Umbilical cord (tissue), 2 donors: ENCODE measurements at places on chromosomes 4 and X. TPM values are rescaled to one million over a fixed set of nuclear protein-coding genes. Genes with fewer than 3 reads are reported as not detected.
A peak's percentile ranks its signal among the peaks of the same experiment; 100 is the strongest.

- no peak for DNase-seq
These were observed 1508.9 kb downstream of the STIM2 start for GRCh38 chr4:28369499-28369898.

- DNase-seq: peak; percentile 96
These were observed 189.2 kb downstream of the SHROOM3 start for GRCh38 chr4:76624241-76624681.

Gene BEX3
- 102 TPM for total RNA-seq

Gene ACE2
- total RNA-seq: 0.24 TPM

Gene SYN1
- not detected for total RNA-seq

DNA sequence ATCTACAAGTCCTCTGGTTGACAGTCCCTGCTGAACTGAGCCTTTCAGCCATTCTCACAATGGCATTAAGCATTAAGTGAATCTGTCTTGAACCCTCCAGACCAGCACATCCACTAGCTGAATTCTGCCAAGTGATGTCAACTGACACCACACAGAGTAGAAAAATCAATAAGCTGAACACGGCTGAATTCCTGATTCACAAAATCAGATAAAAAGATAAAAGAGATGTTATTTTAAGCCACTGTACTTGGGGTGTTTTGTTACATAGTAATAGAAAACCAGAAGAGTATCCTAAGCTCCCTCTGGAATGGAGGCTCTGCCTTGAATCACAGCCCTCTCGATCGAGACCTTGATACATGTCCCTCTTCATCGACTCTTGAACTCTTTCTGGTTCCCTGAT, 336.5 kb downstream of the DMD start:
- DNase-seq: no peak

DNA sequence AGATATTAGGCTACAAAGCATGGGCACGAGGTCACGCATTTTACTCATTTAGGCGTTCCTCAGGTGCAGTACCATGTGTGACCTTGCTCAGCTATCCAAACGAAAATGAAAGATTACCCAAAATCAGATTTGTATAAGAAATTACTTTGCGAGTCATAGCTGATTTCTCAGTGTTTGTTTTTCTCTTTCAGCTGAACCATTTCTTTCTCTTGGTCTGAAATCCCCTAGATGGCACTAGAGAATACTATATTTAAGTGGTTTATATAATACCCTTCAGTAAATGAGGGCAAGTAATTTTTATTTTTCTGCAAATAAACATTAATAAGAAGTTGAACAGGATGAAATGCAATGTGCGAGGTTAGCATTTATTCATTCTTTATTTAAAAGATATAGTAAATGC, 496.6 kb downstream of the STIM2 start:
- peak; percentile 35 for DNase-seq
